Mesenteric fat pad (tissue), 1 donor: ENCODE measurements at places on chromosomes 3 and 15.

DNA sequence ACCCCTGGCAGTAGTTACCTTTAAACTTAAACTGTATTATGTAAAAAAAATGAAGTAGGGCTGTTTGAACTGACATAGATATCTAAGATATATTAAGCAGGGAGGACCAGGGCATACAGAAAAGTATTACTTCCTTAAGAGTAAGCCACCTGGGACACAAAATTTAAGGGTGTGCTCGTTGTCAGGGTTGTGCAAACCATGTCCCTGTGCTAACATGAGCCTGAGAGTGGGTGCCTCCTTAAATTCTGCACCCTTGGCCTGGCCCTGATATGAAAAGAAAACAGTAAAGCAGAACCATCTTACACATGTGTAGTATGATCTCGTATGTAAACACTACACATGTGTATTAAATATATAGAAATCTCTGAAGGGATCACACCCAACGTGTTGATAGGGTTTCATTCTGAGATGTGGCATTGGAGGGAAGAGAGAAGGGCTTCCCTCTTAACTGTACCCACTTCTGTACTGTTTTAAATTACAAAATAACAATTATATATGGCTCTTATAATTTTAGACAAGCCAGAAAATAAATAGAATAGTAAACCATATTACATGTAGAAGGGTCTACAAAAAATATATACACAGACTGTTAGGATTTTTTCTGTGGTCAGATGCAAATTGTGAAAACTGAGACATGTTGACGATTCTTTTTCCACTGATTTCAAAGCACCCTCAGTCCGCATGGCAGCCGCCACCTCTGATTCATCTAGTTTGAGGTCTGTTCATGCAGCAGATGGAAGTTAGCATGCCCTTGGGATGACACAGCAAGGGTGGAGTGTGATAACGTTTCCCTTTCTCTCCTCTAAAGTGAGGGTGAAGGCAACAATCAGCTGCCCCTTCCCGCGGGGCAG lies 400.8 kb upstream of the PROK2 start:
- DNase-seq = no peak

DNA sequence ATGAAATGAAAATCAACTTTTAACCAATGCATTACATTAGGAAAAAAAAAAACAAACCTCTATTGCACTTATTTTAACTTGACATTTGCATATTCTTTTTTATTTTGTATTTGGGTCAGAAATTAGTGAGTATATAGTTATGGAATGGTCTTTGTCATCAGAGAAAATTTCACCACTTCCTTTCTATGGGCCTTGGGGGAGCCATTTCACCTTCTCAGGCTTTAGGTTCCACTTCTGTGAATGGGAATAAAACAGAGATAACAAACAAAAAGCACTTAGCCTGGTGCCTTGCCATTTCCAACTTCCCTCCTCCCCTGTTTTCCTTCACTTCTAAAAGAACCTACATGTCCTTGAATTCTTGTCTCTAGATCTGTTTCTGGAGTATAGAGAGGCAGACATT lies 168.0 kb upstream of the STT3B start:
- no peak for DNase-seq

DNA sequence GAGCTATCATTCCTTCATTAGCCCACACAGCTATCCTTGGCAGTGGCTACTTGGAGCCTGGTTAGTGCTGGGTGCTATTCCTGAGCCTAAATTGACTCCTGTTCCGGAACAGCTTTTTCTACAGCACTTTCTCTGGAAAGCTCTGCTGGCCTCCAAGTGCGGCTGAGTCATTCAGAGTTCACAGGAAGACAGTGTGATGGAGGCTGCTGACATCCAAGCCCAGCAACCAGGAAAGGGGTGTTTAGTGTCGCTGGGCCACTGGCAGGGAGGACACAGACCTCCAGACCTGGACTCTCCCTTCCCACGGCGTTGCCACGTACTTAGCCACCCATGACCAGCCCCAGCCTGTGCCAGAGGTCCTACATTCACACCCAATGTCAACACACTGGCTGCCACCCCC lies 28.7 kb downstream of the CACNA2D2 start:
- no peak for DNase-seq

- DNase-seq = no peak
Observed at GRCh38 chr3:16881896-16882630, 2.7 kb upstream of the PLCL2 start.

DNA sequence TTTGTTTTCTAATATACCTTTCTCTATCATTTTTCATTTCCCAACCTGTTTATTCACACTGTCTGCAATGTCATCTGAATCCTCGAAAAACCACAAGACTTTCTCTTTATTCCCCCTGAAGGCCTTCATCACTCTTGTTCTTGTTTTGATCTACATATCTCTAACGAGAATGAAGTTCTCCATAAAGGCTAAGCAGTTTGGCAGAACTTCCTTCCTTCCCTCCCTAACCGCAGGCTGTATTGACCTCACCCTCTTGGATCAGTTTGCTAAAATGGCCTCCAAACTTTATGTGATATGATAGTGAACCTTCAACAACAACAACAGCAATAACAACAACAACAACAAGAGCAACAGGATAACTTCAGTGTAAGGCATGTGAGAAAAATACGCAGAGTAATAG lies 392.8 kb downstream of the TIGIT start:
- DNase-seq = no peak

GRCh38 chr15:49864251-49864650 lies 243.4 kb downstream of the DTWD1 start:
- DNase-seq = no peak

DNA sequence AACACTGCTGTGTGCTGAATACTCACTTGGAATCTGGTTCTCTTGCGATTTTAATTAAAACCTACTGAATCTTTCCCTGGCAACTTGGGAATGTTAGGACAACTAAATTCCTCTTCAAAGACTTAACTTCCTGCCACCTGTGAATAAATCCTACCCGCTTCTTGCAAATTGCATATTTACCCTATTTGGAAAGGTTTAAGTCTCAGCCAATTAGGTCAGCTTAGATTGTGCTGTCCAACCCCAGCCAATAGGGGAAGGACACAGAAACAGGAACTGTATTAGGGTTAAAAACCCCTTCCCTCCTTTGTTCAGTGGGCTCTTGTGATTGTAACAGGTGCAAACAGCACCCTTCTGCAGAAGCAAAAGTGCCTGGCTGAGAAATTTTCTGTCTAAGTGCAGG lies 38.6 kb upstream of the FSTL1 start:
- DNase-seq = no peak

- DNase-seq = no peak
Observed at GRCh38 chr3:31635545-31635944, 102.8 kb downstream of the STT3B start.

DNA sequence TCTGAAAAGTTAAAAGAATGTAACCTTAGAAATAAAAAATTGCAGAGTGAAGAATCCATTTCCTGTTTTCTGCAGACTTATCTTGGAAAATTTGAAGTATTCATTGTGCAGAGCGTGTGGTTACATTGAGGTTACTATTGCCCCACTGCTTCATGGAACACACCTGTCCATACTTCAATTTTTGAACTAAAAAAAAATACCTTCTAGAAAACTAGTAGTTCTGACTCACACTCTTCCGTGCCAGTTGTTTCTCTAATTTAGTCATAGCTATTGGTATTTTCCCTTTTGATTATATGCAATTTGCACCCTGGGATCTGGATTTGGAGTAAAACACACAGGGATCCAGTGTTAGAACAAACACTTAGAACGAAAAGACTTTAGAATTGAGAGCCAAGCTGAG lies 111.8 kb upstream of the LYSMD4 start:
- DNase-seq = no peak

- DNase-seq = no peak
Observed at GRCh38 chr3:149812165-149812605, 830 bp upstream of the RNF13 start.
